Stimulated activated CD4-positive, alpha-beta T cell treated with anti-CD3 and anti-CD28 coated beads, Interleukin-4, amount 100 ng/mL, for 48 hours (primary cell): ENCODE measurements at places on chromosomes 16 and 17.

DNA sequence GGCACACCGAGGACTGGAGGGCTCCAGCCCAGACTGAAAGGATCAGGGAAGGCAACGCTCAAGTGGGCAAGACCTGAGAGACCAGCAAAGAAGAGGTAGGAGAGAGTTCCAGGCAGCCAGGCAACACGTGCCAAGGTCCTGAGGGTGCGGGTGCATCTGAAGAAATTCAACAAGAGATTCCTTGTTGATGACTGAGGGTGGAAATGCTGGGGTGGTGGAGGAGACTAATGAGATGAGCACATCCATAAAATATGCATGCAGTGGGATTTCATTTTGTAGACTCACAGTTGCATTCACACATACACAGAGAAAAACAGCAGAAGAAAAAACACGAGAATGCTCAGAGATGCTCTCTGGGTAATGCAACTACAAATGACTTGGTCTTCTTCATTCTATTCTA lies 154.8 kb upstream of the FOXF1 start:
- no peak for DNase-seq

DNA sequence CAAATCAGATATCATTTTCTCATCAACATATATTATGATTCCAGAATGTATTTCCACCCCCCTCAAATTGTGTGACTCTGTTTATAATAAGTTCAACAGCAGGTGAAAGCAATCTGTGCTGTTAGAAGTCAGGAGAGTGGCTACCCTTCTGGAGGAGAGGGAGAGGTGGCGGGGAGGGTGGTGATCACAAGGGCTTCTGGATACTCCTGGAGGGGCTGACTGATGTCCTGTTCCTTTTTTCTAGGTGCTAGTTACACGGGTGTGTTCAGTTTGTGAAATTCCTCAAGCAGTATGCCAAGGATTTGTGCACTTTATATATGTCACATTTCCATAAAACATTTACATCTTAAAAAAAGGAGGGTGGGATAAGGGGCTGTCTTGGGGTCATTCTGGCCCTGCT lies 119.1 kb downstream of the IRF8 start:
- no peak for DNase-seq

GRCh38 chr16:73473713-73474112 lies 425.8 kb upstream of the ZFHX3 start:
- DNase-seq, result no peak

GRCh38 chr16:23401139-23401538 lies 51.9 kb downstream of the COG7 start:
- no peak for DNase-seq

DNA sequence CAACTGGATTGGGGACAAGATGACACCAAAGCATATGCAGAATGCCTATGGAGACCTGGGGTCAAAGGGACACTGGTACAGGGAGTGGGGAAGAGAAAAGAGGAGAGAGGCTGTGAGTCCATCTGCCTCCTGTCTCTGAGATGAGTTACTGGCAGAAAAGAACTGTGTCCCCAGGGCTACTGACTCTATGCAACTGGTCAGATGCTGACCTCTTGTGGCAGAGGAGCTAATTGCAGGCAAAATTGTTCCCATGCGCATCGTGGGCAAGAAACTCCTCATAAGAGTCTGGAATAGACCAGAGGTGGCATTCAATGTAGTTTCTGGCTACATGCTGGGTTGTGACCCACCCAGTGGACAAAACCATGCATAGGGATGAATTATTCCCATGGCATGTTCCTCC lies 26.1 kb upstream of the MLKL start:
- DNase-seq, result peak; percentile 26

DNA sequence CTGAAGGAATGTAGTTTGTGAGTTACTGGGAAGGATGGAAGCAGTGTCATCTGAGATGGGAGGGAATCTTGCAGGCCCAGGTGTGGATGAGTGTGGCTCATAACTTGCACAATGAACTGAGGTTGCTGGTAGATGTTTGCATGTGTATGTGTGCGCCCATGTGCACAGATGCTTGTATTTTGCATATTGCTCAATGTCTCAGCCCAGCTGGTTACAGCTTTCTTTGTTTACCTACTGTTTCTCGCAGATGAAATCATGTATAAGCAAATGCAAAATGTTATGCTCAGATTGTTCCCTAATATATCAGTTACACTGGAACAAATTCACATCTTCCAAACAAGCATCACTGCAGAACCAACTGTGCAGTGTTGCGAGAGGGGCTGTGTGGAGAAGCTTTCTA lies 452.2 kb upstream of the EEF2KMT start:
- DNase-seq, result no peak

DNA sequence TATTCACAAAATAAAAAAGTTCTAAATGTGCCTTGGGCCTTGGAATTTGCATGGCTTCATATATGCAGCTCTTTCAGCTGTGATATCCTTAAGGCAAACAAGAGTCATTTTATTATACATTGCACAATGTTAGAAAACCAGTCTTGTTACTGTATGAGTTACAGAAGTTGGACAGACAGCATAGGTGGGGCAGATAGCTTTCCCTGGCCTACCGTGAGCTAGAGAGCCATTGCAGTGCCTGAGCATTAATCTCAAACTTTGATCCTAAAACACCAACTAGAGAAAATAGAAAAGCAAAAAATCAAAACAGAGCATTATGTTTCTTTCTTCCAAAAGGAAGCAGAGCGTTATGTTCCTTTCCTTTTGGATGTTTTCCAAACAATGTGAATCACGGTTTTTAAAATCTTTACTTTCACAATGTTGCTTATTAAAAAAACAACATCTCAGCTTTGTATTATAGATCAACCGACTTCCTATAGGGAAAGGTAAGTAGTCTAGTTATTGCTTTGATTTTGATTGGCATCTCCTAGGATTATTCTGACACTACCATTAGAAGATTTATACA lies 32.2 kb downstream of the ARHGAP44 start:
- DNase-seq, result no peak

DNA sequence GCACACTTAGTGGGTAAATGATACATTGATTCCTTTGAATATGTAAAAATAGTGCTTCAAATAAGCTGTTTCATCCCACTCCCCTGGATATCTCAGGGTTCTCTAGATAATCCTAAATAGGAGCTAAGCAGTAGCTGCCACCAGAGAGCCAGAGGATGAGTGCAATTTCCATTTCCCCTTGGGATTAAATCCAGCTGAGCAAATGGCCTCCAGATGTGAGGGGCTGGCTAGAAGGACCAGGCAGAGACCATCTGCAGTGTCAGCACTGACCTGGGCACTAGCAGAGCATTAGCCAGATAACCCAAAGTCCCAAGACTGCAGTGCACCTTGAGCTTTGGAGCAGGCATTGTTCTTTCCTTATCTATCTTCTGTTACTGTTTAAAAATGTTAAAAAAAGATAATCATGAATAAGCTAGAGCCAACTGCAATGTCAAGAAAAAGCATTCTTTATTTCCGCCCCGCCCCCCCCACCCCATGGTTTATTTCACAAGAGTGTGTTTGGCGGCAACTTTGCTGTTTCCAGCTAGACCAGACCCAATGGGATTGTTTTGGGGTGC lies 19.5 kb downstream of the GPR179 start:
- no peak for DNase-seq

GRCh38 chr16:69029121-69029520 lies 76.3 kb upstream of the HAS3 start:
- no peak for DNase-seq
